ENCODE measurements at places on chromosomes 16 and 17.

DNA sequence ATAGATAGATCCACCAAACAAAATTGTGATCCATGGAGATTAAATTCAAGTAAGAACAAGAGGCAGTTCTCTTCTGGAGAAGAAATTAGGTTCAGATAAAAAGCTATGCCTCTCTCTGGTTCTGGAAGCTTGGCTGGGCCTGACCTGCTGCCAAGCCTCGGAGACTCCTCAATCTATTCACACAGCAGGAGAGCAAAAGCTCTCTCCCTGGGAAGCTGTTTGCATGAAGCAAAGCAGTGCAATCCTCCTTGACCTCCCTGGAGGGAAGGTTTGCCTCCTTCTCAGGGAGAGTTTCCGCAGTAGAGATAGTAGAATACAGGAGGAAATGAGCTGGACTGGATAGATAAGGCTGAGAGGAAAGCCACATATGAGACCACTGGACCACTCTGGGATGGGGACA lies 78.1 kb upstream of the GNAO1 start:
- no peak for DNase-seq

DNA sequence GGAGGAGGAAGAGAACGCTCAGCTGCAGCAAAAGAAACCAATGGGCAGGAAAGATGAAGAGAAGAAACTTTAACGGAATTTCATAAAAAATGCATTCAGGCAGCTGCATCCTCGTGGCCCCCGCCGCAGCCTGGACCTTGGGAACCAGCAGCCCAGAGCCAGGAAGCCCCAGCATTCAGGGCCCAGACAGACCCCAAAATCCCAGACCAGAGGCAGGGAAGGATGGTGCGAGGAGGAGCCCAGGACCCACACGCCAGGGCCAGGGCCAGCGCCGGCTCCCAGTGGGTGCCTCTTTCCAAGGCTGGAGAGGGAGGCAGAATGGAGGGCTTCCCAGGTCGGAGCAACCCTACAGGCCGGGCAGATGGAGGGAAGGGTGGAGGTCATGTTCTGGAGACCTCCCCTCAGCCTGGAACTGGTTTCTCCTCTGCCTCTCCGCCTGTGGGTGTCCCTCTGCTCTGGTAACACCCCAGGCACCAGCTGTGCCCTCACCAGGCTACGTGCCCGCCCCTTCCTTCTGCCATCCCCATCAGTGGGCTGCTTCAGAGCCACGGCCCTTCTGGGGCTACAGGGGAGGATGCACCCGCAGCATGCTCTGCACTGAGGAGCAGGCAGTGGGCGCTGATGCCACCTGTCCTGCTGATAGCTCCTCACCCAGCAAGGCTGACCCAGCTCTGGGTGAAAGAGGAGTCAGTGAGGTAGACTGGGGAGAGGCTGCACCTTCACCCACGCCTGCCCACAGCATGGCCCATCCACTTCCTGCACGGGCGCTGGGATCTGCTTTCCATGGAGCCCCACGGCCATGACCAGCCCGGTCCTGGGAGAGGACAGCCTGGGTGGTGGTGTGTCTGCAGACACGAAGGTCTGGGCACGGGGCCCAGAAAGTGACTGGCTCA lies 1.2 kb upstream of the MIF4GD start:
- no peak for DNase-seq

- no peak for DNase-seq
These were observed 142.8 kb downstream of the GRIN2A start for GRCh38 chr16:10039220-10040096.

GRCh38 chr17:13939222-13939621 lies 130.1 kb upstream of the COX10 start:
- DNase-seq: no peak

GRCh38 chr16:73304008-73304774 lies 256.3 kb upstream of the ZFHX3 start:
- no peak for DNase-seq

GRCh38 chr16:79862601-79863000 lies 262.1 kb upstream of the MAF start:
- no peak for DNase-seq

DNA sequence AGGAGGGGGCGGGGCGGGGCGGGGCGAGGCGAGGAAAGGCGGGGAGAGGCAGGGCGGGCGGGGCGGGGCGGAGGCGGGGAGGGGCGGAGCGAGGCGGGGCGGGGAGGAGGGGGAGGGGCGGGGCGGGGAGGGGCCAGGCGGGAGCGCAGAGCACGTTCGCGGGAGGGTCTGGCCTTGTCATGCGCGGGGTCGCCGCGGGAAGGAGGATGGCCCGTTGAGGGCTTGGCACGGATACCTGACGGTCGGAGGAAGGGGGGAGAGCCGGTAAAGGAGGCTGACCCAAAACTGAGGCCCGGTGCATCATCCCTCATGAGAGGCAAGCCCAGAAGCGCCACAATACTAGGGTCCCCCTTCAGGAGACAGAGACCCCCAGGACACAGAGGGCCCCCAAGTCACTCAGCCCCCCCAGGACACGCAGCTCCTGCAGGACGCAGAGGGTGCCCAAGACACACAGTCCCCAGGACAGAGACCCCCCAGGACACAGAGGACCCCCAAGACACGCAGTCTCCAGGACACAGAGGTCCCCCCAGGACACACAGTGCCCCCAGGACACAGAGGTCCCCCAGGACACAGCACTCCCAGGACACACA lies 593 bp upstream of the WDR45B start:
- DNase-seq: no peak
